Right hindlimb (tissue), 1 donor: ENCODE measurements at places on chromosomes 12 and 14.

DNA sequence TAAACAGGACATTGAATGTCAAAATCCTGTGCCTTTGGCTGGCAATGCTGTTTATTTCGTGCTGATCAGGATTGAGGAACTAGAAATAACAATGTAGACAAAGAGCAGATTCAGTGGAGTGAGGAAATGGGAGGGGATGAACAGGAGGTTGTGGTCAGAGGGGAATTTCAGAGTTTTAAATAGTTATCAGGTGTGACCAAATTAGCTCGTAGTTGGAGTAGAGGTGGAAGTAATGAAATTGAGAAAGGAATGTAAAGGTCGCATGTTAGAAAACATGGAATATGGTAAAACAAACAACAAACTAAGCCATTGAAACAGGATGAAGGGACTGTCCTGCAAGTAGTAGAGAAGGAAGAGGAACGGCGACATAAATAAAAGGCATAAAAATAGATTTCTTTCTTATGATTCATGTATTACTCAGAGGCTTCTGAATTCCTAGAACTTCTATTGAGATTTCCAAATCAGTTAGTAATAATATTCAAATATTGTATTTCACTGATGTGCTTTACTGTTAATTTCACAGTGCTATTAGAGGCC lies 9.5 kb upstream of the SAV1 start:
- no peak for DNase-seq

- DNase-seq = peak; percentile 37
These were observed 16.3 kb downstream of the AKAP6 start for GRCh38 chr14:32345311-32345791.

- no peak for DNase-seq
These were observed 83.3 kb upstream of the HIF1A start for GRCh38 chr14:61611880-61612630.

GRCh38 chr12:71107936-71108335 lies 49.9 kb downstream of the TSPAN8 start:
- peak; percentile 44 for DNase-seq
